ENCODE measurements at places on chromosomes 1 and 21. TPM values are rescaled to one million over a fixed set of nuclear protein-coding genes. Genes with fewer than 3 reads are reported as not detected.

WARS2 gene
- 13.1 TPM for total RNA-seq

KIF14 gene
- total RNA-seq = 0.33 TPM

DNA sequence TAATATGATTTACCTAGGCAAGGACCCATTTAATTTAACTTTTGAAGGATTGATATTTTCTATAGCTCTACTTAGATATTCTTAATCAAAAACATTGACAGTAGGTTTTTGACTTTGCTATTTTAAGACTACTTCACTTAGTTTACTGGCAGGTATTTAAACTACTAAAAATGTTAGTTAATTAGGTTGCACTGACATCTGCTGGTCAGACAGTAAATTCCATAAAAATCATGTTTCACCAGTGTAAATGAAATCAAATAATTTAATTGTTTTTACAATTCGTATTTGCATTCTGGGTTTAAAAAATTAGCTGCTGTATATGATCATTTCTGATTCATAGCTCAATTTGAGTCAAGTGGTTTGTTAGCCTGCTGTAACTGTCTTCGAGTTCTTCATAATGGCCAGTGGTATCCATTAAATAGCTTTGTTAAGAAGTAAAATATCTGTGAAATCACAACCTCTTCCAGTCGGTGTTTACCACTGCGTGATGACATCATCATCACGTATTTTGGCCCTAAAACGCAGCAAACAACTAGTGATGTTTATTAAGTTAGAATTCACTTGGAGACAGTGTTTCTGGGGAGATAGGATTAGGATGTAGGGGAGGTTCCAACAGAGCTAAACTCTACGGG lies 26.2 kb downstream of the EXTL2 start:
- no peak overlapping the region for H3K4me3 ChIP-seq
- no peak overlapping the region for H3K27ac ChIP-seq
- H3K27me3 ChIP-seq = no peaks in the 10 kb centered on the region
- no peak for DNase-seq
- H3K36me3 ChIP-seq = no peaks in the 10 kb centered on the region

DNA sequence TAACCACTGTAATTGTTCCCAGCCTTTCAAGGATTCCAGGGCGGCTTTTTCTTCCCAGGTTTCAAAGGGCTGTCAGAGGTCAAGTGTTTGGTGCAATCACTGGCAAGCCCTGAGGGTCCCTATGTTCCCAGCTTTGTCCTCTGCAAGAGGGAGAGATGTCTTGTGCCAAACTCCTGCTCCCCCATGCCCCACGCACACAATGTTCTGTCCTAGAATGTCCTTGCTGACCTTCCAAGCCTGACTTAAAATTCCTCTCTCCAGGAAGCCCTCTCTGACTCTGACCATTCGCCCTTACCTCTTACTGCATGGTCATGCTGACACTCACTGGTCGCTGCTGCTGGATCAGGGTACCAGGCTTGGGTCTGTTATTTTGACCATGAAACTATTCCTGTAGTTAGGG lies 152.5 kb upstream of the KCND3 start:
- H3K27me3 ChIP-seq = no peaks in the 10 kb centered on the region
- no peak overlapping the region for H3K27ac ChIP-seq
- H3K4me3 ChIP-seq = no peak overlapping the region
- no peak for DNase-seq
- H3K36me3 ChIP-seq = no peaks in the 10 kb centered on the region

DNA sequence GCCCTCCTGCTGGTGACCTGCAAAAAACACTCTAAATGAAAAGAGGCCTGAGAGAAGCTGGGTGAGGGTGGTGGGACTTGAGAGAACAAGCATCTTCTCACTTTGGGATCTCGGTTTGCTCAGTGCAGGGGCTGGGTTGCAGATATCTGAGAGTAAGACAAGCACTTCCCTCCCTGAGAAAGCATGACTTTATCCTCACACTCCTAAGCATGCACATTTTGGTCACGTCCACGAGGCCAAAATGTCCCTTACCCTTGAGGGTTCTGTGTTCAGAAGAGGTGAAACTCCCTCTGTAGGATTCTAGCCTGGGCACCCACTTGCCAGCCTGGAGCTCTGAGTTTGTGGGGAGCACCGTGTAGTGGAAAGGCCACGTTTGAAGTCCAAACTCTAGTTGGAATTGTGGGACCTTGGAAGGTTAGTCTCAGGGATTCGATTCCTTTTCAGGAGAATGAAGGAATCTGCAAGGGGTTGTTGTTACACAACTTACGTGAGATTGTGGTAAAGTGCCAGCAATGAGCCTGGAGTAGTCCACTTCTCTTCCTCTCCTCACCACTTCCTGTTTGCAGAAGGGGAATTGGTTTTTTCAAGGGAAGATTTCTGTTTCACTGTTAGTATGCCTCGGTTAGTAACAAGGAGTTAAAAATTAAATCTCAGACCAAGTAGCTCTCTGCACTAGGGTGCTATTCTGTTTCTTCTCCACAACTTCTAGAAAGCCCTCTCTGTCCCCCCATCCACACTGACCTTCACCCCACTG lies 3.0 kb downstream of the FCAMR start:
- no peak overlapping the region for H3K27ac ChIP-seq
- H3K27me3 ChIP-seq = no peaks in the 10 kb centered on the region
- H3K36me3 ChIP-seq = no peaks in the 10 kb centered on the region
- H3K4me1 ChIP-seq = no peaks in the 10 kb centered on the region
- no peak for DNase-seq

DNA sequence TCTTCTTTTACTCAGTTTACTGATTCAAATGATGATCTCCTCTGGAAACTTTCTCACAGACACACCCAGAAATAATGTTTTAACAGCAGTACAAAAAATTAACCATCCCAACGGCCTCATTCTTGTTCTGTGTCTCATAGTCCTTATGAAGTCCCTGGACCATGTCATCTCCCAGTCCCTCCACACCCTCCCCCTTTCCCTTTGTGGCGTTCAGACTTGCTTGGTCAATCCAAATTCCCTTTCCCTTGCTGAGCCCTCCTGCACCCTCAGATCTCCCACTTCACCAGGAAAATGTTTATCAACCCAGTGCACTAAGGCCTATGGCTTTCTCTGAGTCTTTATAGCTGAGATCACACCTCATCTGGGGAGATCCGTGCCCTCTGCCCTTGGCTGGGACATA lies 85.9 kb downstream of the CENPF start:
- no peak for DNase-seq
- H3K27ac ChIP-seq = no peak overlapping the region
- H3K27me3 ChIP-seq = no peaks in the 10 kb centered on the region
- no peaks in the 10 kb centered on the region for H3K4me1 ChIP-seq

DNA sequence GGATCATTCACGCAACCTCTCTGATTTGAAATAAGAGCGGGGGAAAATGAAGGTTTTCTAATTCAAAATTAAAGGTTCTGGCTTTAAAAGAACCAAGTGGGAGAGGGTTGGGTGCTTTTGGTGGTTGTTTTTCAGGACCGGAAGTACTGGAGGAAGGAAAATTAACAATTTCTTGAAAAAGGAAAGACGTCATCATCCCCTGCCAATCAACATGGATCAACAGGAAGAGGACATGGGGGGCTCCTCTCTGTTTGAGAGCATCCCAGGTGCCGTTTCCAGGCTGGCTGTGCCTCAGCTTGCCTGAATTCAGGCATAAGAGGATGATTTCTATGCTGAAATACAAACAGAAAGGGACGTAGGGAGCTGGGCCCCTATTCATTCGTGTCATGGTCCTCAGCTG lies 21.6 kb upstream of the NID1 start:
- H3K4me1 ChIP-seq = no peaks in the 10 kb centered on the region
- H3K27ac ChIP-seq = no peak overlapping the region
- H3K4me3 ChIP-seq = no peak overlapping the region
- H3K36me3 ChIP-seq = no peaks in the 10 kb centered on the region
- no peak for DNase-seq
- H3K27me3 ChIP-seq = no peaks in the 10 kb centered on the region

GRCh38 chr1:147545133-147545532 lies 3.8 kb downstream of the BCL9 start:
- H3K4me3 ChIP-seq = no peak overlapping the region
- H3K4me1 ChIP-seq = peaks cover 39% of the 10 kb centered on the region
- H3K36me3 ChIP-seq = no peaks in the 10 kb centered on the region
- H3K27me3 ChIP-seq = no peaks in the 10 kb centered on the region

- DNase-seq = no peak
- no peak overlapping the region for H3K27ac ChIP-seq
- H3K4me1 ChIP-seq = no peaks in the 10 kb centered on the region
- H3K27me3 ChIP-seq = no peaks in the 10 kb centered on the region
- H3K4me3 ChIP-seq = no peak overlapping the region
Observed at GRCh38 chr1:194705123-194705854, 1518.9 kb upstream of the B3GALT2 start.

DNA sequence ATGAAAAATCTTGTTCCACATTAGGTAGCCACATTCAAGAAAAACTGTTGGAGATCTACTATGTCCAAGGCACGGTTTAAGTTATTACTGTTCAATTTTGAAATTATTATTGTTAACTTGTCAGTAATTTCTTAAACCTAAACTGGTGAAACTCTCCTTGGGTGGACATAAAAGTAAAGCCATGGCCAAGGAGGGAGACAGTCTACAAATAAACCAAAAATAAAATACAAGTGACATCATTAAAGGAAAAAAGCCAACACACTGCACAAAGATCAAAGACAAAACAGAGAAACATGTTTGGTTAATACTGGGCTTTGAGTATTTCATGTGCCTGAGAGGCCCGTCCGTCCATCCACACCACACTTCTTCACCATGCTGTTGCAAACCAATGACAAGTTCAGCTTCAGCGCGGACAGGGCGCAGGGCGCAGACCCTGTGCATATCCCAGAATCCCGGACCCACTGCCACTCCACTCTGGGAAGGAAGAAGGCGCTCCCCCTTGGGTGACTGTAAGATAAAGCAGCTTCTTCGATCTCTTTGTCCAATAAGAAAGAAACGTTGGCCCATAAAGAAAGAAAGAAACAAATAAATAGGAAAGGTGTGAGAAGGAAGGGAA lies 918 bp upstream of the RASAL2 start:
- peak overlapping the region; percentile 98 for H3K4me3 ChIP-seq
- H3K4me1 ChIP-seq = peaks cover 29% of the 10 kb centered on the region
- no peaks in the 10 kb centered on the region for H3K36me3 ChIP-seq
- no peaks in the 10 kb centered on the region for H3K27me3 ChIP-seq
- DNase-seq = peak; percentile 37

OR2W3 gene
- total RNA-seq = not detected

DNA sequence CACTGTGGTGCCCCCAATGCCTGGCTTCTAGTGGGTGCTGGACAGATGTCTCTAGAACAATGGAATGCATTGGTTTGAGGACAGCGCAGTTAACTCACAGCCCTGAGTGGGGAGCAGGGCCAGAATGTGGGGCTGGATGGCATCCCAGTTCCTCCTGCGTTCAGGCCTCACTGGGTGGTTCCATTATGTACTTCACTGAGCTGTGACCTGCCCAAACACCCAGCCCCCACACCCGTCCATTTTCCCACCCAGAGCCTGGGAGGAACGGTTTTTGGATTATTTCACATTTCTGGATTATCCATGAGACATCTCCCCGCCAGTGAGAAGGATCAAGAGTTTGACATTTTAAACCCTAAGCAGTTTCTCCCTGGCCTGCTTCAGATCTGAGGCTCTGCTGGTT lies 55.3 kb upstream of the WASF2 start:
- peaks cover 67% of the 10 kb centered on the region for H3K4me1 ChIP-seq
- peaks cover 55% of the 10 kb centered on the region for H3K36me3 ChIP-seq
- no peaks in the 10 kb centered on the region for H3K27me3 ChIP-seq
- H3K27ac ChIP-seq = peak overlapping the region; percentile 69

DNA sequence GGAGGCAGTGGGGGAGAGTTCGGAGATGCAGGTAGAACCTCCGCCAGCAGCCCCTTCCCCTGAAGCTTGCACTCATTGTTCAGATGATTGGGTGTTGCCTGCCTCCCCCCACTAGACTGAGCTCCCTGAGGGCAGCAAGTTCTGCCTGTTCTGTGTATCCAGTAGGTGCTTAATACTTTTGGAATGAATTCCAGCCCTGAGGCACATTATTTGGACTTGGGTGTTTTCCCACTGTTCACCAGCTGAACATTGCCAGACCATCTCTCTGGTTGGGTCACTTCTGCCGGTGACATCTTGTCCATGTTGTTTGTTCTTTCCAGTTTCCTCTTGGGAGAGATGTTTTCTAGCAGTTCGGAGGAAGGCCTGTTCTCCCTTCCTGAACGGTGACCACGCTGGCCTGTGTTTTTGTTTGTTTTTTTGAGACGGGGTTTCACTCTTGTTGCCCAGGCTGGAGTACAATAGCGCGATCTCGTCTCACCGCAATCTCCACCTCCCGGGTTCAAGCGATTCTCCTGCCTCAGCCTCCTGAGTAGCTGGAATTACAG lies 48.7 kb downstream of the SPSB1 start:
- H3K36me3 ChIP-seq = no peaks in the 10 kb centered on the region
- peaks cover 13% of the 10 kb centered on the region for H3K4me1 ChIP-seq
- H3K27me3 ChIP-seq = no peaks in the 10 kb centered on the region
- H3K27ac ChIP-seq = no peak overlapping the region
- no peak for DNase-seq

DNA sequence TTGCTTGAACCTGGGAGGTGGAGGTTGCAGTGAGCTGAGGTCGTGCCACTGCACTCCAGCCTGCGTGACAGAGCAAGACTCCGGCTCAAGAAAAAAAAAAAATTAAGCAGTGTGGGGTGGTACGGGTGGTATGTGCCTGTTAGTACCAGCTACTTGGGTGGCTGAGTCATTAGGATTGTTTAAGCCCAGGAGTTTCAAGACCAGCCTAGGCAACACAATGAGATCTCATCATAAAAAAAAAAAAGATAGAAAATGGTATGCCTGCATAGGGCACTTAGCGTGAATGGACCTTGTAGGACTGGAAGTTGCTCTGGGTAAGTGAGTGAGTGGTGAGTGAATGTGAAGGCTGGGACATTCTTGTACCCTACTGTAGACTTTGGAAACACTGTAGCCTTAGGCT lies 37.0 kb downstream of the TBCE start:
- no peaks in the 10 kb centered on the region for H3K36me3 ChIP-seq
- H3K4me1 ChIP-seq = peaks cover 8% of the 10 kb centered on the region
- H3K27me3 ChIP-seq = no peaks in the 10 kb centered on the region
- no peak for DNase-seq
- no peak overlapping the region for H3K27ac ChIP-seq

DNA sequence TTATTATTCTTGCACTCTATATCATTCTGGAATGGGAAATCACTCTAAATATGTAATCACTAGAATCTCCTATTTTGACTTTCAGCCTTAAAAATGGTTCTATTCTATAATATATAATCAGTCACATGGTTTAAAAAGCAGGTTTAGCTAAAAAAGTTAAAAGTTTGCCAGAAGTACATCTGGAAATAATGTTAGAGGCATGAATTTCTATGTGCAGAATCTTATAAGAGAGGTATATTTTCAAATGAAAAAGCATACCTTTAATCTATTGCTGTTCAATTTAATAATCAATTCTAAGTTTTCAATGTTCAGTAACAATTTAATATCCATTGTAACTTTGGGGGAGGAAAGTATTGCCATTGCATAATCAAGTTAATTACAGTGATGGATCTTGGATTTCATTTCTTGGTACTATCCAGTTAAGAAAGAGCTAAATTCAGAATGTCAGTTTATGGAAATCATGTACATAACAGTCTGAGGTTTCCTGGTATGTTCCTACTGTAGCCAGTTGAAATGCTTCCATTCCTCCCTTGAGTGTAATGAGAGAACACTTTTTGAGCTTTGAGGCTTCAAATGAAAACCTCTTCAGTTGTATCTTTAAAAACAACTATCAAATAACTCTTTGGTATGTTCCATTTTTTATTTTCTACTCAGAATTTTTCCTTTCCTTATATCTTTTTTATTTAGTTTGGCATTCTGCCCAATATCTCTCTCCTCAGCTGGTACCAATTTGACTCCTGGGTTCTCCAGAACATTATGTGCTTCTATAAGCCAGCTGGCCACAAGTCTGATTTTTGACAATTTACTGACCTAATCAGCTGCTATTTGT lies 175.7 kb upstream of the COL11A1 start:
- H3K4me3 ChIP-seq = no peak overlapping the region
- no peak overlapping the region for H3K27ac ChIP-seq
- H3K4me1 ChIP-seq = no peaks in the 10 kb centered on the region
- H3K27me3 ChIP-seq = no peaks in the 10 kb centered on the region

All from heart left ventricle (tissue), 16 donors.